Stimulated activated CD4-positive, alpha-beta T cell treated with anti-CD3 and anti-CD28 coated beads, Interleukin-4, amount 100 ng/mL, for 1 hour (primary cell): ENCODE measurements at places on chromosomes 16 and 17.
A peak's percentile ranks its signal among the peaks of the same experiment; 100 is the strongest.

DNA sequence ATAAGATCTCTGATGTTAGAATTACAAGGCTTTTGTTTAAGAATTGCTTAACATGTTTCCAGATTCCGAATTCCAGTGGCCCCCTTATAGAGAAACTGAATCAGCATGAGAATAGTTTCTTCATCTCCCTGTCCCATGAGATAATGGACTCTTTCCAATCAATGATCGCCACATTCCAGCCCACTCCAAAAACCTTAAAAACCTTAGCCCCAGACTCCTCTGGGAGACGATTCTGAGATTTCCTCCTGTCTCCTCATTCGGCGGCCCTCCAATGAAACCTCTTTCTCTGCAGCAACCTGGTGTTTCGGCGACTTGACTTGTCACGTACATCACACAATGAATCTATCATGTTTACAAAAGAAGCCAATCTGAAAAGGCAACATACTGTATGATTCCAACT is 197.1 kb upstream of the PSMD7 start:
- DNase-seq: no peak

GRCh38 chr16:66087308-66087707 is 279.2 kb upstream of the CDH5 start:
- no peak for DNase-seq

DNA sequence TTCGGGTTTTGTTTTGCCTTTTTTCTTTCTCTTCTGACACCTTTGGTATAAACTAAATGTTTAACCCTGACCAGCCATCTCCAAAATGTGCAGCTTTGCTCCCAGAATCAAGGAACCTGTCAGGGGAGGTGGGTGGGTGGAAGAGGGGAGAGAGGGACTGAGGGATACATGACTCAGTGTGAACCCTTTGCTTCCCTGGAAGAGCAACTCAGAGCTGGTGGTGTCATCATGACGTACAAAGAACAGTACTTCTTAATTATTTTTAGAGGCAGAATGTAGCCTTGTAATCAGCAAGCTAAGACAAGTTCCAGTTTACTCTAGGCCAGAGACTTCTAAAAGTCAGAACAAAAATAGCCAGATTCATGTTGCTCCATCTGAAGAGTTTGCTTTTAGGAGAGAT is 119.6 kb upstream of the HAS3 start:
- no peak for DNase-seq

DNA sequence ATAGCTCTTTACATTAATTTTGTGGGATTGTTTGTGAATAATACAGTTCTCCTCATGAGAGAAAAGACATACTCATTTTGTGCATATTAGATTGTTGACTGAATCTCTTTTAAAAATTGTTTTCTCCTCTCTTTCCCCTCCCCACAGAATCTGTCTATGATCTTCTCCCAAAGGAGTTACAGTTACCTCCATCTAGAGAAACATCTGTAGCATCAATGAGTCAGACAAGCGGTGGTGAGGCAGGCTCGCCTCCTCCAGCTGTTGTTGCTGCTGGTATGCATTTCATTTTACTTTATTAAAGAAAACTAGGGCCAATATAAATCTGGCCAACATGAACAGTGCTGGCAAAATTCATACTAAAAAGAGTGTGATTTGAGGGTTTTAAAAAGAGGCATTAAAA is 60.5 kb downstream of the NFAT5 start:
- no peak for DNase-seq

DNA sequence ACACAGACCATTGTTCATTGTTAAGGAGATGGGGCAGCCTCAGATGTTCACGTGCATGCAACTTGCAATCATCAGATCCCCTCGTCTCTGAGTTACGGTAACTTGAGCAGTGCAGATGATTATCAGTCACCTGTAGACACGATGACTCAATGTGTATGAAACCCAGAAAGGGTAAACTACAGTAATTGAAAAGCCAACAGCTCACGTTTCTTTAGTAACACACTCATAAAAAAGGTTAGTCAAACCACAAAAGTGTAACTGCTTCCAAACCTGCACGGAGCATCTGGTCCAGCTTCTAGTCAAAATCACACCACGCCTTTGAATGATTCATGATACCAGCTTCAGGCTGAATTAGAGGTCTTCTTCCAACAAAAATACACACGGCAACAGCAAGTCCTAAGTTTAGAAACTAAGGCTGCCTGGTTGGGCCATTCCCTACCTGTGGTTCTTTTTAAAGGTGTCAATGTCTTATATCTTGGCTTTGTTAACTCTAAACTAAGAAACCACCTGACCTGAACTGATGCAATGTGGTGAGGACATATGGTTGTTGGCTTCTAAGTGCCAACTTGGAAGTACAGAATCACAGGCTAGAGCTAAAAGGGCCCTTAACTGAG is 32.3 kb downstream of the GRB7 start:
- peak; percentile 39 for DNase-seq
